ENCODE measurements at places on chromosomes 11 and 22.

- DNase-seq, result no peak
Observed at GRCh38 chr11:17734986-17735817, 621 bp downstream of the KCNC1 start.

GRCh38 chr22:37552524-37553163 is 7.6 kb upstream of the CDC42EP1 start:
- DNase-seq, result no peak

GRCh38 chr11:125365196-125365931 is 130.7 kb downstream of the FEZ1 start:
- no peak for DNase-seq

- no peak for DNase-seq
Observed at GRCh38 chr11:103903621-103904323, 132.7 kb upstream of the DDI1 start.

DNA sequence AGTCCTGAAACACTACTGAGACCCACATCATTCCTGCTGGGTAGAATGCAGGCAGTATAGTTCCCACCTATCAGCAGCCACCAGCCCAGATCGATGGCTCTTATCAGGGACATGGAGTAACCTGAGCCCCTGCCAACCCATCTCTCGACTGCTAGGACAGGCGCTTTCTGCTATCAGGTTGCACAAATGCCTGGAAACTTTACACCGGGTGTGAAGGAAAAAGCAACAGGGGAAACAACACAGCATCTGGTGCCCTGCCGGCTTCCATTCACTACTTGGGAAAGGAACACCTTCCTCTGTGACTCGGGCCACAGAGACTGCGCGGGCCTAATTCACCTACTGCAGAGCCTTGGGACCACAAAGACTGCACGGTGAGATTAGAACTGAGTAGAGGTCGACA is 18.5 kb downstream of the RBFOX2 start:
- DNase-seq, result no peak

- no peak for DNase-seq
Observed at GRCh38 chr11:1845561-1846452, 7.0 kb downstream of the TNNI2 start.

DNA sequence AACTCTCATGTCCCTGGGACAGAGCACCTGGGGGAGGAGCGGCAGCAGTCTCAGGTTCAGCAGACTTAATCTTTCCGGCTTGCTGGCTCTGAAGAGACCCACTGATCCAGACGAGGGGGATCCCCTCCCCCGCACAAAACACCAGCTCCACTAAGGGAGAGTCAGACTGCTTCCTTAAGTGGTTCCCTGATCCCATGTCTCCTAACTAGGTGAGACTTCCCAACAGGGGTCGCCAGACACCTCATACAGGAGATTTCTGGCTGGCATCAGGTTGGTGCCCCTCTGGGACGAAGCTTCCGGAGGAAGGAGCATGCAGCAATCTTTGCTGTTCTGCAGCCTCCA is 157.2 kb upstream of the TMEM45B start:
- DNase-seq, result no peak

DNA sequence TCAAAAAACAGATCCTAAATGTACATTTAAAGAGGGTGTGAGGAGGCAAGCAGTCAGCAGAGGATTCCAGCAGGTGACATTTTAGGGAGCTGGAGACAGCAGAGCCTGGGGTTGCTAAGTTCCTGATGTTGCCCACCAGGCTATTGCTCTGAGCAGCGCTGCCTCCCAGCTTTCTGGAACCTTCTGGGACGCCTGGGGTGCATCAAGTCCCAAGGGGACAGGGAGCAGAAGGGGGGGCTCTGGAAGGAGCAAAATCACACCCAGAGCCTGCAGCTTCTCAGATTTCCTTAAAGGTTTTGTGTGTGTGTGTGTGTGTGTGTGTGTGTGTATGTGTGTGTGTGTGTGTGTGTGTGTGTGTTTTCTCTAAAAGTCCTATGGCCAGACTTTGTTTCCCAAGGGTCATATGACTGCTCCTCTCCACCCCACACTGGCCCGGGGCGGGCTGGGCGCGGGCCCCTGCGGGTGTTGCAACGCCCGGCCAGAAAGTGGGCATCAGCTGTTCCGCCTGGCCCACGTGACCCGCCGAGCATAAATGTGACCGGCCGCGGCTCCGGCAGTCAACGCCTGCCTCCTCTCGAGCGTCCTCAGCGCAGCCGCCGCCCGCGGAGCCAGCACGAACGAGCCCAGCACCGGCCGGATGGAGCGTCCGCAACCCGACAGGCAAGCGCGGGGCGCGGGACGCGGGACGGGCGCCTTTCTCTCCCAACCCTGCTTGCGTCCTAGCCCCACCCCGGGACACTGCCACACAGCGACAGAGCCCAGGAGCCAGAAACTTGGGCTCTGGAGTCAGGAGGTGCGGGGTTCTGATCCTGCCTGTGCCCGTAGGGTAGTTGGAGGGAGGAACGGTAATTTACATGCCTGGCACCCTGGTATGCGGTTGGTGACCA is at the start of gene HMOX1:
HMOX1 (plus strand) TSS at position 560 of the 887 bp plus-strand sequence; CDS start at position 638, 78 bp downstream.
- peak; percentile 19 for DNase-seq

DNA sequence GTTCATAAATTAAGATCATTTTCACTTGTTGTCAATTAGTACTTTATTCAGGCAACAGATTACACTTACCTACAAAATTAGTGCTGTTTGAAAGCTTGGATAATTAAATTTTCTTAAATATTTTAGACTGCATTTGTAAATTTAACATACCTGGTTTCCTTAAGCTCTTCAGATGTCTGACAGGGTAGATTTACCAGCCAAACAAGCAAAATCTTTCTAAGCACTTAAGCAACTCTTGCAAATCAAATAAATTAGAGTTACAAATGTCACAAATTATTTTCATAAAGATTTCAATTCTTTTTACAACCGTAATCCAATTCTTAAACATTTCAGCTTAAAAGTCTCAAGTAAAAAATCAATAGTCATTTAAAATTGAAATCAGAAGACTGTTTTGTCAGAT is 129.8 kb downstream of the DBX1 start:
- no peak for DNase-seq

DNA sequence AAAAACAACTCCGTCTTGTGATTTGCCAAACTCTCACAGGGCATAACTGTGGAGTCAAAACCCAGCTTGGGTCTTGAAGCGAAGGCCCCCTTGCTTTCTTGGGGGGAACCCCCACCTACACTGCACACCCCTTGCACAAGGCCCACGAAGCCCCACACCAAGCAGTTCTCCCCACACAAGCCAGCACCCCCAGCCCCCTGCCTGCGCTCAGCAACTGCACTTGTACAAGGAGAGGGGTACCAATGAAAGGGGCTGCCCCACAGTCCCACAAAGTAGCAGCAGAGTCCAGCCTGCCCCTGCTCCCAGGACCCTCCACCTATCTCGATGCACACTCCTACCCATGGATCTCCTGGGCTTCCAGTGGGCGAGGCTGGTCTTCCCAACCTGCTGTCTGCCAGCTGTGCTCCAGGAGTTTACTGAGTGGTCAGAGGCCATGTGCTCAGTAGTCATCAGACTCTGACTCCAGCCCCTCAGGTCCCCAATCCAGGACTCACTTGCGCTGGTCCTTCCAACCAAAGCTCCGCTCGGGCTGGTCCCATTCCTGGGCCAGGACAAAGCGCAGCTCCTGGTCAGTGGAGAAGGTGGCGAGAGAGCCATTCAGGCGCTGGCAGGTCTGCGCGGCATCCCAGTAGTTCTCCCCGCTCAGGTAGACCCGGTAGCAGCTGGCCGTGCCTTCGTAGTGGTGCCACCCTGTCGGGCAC is 57.7 kb downstream of the DGCR2 start:
- DNase-seq, result no peak

DNA sequence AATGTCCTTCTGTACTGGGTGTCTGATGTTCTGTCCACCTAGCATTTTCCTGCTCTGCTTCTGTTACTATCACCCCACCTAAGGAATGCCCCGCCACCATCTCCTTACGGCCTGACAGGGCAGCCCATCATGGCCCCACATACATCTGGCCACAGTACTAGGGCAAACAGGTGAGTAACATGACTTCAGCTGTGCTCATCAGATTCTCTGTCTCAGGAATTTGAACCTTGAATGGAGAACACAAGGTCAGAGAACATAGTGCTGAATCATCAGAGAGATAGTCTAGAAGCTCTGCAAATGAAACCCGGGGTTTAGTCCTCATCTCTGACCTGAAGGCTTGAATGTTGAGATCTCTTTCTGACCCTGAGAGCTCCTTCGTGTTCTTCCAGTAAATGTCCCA is 32.4 kb downstream of the ZC3H12C start:
- no peak for DNase-seq

DNA sequence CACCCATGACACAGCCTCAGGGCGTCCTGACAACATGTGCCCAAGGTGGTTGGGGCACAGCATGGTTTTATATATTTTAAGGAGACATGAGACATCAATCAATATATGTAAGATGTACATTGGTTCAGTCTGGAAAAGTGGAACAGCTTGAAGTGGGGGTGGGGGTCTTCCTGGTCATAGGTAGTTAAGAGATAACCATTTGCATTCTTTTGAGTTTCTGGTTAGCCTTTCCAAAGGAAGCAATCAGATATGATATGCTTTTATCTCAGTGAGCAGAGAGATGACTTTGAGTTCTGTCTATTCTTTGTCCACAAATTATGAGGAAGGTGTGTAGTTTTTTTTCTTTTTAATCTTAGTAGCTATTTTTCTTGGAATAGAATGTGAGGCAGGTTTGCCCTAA is 10.1 kb upstream of the ANAPC15 start:
- no peak for DNase-seq

GRCh38 chr22:26174280-26174679 is 5.0 kb downstream of the SEZ6L start:
- DNase-seq, result no peak

DNA sequence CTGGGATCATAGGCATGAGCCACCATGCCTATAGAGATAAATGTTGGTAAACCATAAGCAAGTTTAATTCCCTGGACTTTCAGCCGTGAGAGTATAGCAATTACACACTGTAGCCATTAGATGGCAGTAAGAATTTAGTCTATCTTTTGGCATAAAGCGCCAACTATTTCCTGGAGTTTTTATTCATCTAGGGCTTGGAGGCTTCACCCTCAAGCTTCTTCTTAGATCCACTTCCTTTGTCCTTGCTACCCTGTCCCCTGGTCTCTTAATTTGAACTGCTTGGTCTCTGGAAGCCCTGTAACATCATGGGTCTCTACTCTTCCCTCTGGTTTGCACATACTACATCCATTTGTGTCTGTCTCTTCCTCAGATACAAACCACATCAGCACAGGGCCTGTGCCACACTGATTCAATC is 38.2 kb downstream of the OR10A6 start:
- DNase-seq, result no peak

DNA sequence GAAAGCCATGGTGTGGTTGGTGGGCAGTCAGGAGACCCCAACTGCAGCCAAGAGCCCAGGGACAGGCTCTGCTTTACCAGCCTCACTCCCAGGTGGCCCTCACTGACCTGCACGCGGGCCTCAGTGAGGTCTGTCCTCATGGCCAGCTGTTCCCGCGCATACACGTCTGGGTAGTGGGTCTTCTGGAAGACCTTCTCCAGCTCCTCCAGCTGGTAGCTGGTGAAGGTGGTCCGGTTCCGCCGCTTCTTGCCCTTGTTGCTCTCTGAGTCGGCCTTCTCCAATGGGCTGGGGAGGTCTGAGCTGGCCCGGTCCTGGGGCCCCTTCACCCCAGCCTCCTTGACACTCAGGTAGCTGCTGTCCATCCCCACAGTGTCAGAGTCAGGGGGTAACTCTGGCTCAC is 34.7 kb downstream of the ALX4 start:
- DNase-seq, result no peak

DNA sequence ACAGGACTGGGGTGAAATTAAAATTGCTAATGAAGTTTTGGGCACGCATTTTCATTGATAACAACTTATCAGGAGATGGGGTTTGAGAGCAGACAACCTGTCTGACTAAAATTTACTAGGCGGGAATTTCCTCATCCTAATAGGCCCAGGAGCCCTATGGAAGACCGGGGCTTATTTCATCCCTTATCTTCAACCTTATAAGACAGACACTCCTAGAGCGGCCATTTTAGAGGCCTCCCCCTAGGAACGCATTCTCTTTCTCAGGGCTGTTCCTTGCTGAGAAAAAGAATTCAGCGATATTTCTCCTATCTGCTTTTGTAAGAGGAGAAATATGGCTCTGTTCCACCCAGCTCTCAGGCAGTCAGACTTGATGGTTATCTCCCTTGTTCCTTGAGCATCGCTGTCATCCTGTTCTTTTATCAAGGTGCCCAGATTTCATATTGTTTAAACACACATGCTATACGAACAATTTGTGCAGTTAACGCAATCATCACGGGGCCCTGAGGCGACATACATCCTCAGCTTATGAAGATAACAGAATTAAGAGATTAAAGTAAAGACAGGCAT is 39.3 kb upstream of the ZC3H12C start:
- no peak for DNase-seq

DNA sequence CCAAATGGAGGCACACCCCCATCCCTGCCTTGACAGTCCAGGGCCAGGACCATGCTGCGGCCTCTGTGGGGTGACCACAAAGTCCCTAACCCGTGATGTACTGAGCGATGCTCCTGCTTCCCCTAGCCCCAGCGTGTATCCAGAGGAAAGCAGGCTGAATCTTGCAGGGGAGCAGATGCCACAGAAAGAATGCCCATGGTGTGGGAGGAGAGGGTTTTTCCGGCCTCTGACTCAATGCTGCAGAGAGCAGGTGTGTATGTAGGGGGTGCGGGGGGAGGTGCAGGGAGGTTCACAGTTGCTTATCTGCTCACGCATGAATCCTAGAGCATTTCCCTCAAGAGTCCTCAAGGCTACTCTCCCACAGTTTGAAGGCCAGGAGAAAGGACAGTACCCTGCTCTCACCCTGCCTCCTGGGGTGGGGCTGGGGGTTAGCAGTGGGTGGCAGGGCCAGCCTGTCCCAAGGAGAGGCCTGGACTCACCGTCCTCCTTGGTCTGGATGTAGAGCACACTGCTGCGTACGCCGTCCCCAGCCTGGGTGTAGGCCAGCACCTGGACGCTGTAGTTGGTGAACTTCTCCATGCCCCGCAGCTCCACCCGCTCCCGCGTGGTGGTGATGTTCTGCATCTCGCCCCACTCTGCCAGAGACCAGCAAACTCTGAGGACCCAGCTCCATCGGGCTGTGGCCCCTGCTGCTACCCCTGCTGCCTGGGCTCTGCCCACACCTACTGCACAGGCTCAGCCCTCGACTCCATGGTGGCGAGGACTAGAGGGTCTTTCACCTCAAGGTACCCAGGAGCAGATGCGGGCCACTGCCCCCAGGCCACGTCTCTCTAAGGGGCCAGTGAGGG is 130.8 kb downstream of the CEP164 start:
- no peak for DNase-seq

- DNase-seq, result no peak
Observed at GRCh38 chr22:20406686-20407408, 12.9 kb downstream of the ZNF74 start.

- DNase-seq, result peak; percentile 72
Observed at GRCh38 chr11:2443881-2444820, at the start of gene TRPM5. TRPM5 (minus strand) TSS chr11:2444514; CDS start chr11:2423036, 21,478 bp downstream.

DNA sequence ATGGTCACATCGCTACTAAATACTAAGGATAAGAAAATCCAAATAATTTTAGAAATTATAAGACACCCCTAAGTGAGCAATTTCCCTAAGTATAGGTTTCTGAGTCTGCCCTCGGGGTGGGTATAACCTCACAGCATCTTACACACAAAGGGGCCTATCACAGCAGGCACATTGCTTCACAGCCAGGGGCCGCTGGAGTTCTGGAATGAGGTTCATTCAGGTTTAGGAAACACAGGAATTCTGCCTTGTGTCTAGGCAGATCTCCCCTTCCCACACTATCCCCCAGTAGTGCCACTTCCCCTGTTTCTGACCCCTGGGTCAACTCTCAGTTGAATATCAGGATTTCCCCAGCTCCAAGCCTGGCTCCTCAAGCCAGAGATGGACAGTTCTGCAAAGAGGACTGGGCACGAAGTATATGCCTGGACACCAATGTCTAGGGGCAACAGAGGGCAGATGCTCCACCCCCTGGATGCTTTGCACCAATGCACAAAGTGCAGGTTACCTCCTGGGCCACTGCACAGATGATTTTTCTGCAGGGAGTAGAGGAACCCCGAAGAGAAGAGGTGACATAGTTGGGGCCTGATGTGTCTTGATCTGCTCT is 11.4 kb downstream of the TUBA8 start:
- no peak for DNase-seq
